DMS79 treated with DMSO at 0.1 percent for 48 hours (cell line): ENCODE measurements at places on chromosomes 2 and 18.

DNA sequence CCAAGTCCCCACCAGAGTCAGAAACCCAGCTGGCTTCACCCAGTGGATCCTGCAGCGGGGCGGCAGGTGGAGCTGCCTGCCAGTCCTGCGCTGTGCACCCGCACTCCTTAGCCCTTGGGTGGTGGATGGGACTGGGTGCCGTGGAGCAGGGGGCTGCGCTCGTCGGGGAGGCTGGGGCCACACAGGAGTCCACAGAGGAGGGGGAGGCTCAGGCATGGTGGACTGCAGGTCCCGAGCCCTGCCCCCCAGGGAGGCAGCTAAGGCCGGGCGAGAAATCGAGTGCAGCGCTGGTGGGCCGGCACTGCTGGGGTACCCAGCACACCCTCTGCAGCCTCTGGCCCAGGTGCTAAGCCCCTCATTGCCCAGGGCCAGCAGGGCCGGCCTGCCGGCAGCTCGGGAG is 144.6 kb upstream of the MGAT5 start:
- no peak for DNase-seq

GRCh38 chr18:53441761-53442414 is 782.6 kb downstream of the MBD2 start:
- DNase-seq: no peak

DNA sequence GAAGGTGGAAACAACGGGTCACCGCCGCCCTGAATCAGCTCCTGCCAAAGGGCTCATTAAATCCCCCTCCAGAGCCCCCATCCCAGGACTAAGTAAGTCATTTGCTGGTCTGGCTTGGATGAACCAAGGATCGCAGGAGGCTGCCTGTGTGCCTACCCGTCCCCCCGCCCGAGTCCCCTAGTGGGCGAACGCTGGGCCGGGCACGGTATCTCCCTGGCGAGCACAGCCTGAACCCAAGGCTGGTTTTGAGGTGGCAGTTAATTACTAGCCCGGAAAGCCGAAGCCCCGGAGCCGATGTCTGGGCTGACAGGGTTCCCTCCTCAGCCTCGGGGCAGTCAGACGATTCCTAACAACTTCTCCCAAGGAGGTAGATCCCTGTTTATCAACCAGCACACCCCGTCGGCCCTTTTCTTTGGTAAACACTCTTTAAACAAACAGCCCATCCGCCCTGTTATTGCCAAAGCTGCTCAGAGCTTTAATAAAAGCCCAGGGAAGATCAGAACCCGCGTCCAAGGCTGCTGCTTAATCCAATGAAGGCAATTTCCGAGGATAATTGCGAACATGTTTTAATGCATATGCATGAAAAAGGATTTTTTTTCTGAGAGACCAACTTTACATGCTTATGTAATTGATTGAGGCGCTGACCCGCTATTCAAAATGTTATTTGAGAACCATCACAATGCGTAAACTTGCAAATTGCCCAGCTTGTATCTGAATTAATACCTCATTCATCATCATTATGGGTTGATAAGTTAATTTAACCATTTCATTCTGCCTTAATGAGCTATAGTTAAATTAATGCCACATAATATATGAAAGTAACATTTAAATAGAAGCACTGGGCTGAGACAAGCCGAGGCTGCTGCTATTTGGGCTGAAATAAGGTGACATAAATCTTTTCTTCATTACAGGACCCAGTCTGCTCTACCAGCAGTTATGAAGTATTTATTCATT is 10.5 kb downstream of the EVX2 start:
- no peak for DNase-seq

- DNase-seq: no peak
Observed at GRCh38 chr2:24958411-24958935, 13.3 kb downstream of the DNAJC27 start.

GRCh38 chr2:227347117-227347516 is 22.1 kb downstream of the MFF start:
- no peak for DNase-seq

DNA sequence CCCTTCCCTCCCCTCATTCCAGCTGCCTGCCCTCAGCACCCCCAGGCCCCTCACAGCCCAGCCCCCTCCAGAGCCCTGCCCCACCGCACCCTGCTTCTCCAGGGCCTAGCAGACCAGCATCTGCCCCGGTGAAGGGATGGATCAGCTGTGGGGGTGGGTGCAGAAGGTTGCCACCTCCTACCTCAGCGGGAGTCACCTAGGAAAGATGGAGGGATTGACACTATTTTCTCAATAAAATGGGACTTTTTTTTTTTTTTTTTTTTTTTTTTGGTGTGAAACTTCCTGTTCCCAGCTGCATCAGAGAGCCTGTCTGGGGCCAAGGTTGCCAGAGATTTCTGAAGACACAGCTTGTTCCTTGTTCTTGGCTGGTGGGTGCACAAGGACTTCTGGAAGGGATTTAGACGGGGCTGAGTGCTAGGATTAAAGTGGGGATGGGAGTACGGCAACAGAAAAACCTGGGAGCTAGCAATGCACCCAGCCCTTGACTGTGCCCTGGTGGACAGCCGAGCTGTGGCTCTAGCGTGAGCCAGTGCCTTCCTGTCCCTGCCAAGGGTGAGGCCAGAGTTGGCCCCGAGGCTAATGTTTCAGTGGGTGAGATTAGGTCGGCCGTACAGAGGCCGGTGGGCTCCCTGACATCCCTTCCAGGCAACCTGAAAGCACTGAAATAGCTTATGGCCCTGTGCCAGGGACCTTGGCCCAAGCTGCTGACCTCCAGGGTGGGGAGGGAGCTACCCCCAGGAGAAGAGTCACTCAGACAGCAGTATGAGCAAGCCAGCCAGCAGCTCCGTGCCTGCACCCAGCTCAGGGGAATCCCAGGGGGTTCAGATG is 4.6 kb downstream of the B3GNT7 start:
- no peak for DNase-seq
